ENCODE measurements at places on chromosomes 2 and 18. TPM values are rescaled to one million over a fixed set of nuclear protein-coding genes. Genes with fewer than 3 reads are reported as not detected.

The OSBPL1A gene
- polyA plus RNA-seq, result 26.5 TPM

The STEAP3 gene
- 5.8 TPM for polyA plus RNA-seq

The ASXL2 gene
- polyA plus RNA-seq, result 1.8 TPM

The ZSWIM2 gene
- not detected for polyA plus RNA-seq

The GPC1 gene
- polyA plus RNA-seq, result 156 TPM

DNA sequence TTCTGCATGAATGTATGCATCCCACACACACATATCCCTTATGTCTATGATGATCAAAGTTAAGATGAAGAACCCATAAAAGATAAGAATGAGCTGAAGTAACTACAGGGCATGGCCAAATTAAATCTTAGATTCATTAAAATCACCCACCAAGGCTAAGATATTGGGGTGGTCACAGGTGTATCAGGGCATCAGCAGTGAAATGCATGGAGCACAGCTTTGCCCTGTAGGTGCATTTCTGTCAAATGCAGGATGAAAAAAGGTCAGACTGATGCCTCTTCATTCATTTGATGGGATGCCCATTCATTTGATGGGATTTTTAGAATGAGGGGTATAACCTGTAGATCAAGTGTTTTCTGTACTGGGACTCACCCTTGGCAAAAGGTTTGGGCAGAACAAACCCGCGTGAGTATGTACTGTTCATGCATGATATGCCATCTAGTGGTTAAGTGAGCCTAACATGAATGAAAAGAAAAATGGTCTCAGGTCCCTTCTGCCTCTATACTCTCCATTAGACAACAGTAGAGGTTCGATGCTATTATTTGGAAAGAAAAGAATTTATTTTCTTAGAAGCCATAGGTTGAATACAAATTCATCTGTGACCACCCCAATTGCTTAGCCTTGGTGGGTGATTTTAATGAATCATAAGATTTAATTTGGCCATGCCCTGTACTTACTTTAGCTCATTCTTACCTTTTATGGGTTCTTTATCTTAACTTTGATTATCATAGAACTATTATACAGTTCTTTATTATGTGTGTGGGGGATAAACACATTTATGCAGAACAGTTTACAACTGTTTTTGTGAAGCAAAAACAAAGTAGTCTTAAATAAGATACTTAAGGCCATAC is 43.2 kb upstream of the NOSTRIN start:
- no peak for DNase-seq

DNA sequence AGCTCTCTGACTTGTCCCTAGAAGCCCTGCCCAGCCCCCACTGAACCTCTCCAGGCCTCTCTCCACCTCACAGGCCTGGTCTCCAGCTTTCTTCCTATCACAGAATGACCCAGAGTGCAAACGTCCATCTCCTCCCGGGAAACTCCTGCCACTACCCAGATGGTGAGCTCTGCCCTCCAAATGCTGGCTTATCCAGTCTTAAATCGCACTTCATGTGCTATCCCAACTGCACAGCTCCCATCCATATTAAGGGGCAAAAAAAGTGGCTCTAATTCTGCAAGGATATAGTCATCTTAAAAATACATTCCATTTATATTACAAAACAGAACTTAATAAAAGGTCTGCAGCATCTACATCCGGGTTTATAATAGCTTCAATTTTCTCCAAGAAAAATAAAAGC is 70.8 kb upstream of the CDC42EP3 start:
- no peak for DNase-seq

- no peak for DNase-seq
Observed at GRCh38 chr2:16058256-16058655, 117.9 kb downstream of the MYCN start.

DNA sequence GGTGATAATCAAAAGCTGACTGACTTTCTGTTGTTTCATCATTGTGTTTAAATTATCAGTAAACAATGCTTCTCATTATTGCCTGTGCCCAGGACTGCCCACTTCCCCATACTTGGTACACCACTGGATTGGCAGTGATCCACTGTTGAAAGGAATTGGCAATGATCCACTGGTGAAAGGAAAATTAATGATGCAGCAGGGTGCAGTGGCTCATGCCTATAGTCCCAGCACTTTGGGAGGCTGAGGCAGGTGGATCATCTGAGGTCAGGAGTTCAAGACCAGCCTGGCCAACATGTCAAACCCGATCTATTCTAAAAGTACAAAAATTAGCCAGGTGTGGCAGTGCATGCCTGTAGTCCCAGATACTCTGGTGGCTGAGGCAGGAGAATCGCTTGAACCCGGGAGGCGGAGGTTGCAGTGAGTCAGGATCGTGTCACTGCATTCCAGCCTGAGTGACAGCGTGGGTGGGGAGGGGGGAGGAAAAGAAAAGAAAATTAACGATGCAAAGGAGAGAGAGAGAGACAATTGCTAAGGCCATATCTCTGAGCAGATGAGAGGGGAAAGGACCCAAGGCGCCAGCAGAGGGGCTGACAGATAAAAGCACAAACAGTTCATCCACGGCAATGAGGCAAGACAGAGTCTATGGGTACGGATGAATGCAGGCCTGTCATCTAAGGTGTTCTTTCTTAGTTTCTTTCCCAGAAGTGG is 10.2 kb upstream of the GTF2A1L start:
- DNase-seq, result no peak
